Fibroblast of lung (primary cell): ENCODE measurements at places on chromosomes 5 and 9.

DNA sequence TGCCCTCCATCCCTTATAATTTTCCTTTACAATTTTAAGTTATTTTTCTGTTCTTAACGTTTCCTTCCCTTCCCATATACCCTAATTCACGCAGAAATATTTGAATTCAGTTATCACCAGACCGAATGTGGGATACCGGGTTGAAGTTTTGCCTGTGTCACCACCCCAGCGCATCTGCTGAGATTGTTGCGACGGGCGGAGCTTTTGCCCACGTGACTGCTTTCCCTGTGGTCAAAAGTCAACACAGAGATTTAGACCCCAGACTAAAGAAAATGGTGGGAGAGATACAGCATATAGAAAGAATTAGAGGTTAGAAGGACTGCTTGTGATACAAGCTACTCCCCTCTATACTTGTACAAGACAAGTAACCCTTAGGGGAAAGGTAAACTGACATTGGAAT, 326.4 kb upstream of the CTNND2 start:
- no peaks in the 10 kb centered on the region for H3K36me3 ChIP-seq
- H3K4me3 ChIP-seq, result no peak overlapping the region
- no peaks in the 10 kb centered on the region for H3K27me3 ChIP-seq
- no peak for DNase-seq
- no peaks in the 10 kb centered on the region for H3K4me1 ChIP-seq
- no peak overlapping the region for H3K27ac ChIP-seq

GRCh38 chr9:93317495-93318094, 133.7 kb downstream of the WNK2 start:
- no peak overlapping the region for H3K4me3 ChIP-seq
- H3K27ac ChIP-seq, result no peak overlapping the region
- no peaks in the 10 kb centered on the region for H3K36me3 ChIP-seq

DNA sequence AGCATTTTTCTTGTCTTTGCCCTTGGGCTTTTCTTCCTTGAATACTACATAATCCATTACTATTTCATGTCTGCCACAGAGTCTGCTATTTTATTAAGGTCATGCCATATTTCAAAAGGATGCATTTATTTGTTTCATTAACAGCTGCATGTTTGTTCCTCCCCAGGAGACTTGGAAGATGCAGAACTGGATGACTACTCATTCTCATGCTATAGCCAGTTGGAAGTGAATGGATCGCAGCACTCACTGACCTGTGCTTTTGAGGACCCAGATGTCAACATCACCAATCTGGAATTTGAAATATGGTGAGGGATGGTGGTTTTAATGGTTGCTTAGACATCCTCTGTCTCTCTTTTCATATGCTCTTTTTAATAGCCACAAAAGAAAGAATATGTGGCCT, 4.0 kb downstream of the IL7R start:
- H3K27ac ChIP-seq, result no peak overlapping the region
- H3K4me3 ChIP-seq, result no peak overlapping the region
- peaks cover 4% of the 10 kb centered on the region for H3K36me3 ChIP-seq
- DNase-seq, result peak; percentile 67

GRCh38 chr9:136002881-136003280, 41.7 kb upstream of the UBAC1 start:
- no peaks in the 10 kb centered on the region for H3K27me3 ChIP-seq
- H3K27ac ChIP-seq, result no peak overlapping the region
- H3K4me3 ChIP-seq, result no peak overlapping the region
- H3K36me3 ChIP-seq, result peaks cover 4% of the 10 kb centered on the region
- DNase-seq, result no peak

- DNase-seq, result no peak
- H3K36me3 ChIP-seq, result no peaks in the 10 kb centered on the region
- no peak overlapping the region for H3K27ac ChIP-seq
- H3K4me1 ChIP-seq, result no peaks in the 10 kb centered on the region
Measured at GRCh38 chr5:115815693-115816225, 700 bp downstream of the CDO1 start.

DNA sequence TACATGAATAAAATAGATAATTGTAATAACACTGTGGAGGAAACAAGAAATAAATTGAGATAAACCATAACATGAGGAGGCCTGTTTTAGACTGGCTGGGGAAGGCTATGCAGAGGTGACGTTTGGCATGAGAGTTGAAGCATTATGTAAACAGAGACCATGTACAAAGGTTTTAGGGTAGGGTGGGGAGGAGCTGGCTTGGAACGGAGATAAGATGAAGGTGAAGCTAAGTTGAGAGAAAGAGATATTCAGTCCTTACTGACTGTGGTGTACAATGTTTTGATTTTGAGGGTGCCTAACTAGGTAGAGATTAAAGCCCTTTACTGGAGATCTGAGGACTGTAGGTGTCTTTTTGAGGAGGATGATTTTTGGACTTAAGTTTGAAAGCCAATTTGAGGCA, 17.8 kb downstream of the MAN2A1 start:
- H3K36me3 ChIP-seq, result no peaks in the 10 kb centered on the region
- no peak overlapping the region for H3K27ac ChIP-seq
- DNase-seq, result no peak
- no peak overlapping the region for H3K4me3 ChIP-seq
